Renal cortical epithelial cell (primary cell): ENCODE measurements at places on chromosomes 6 and 20.

GRCh38 chr6:30244560-30244959 is 31.4 kb upstream of the TRIM26 start:
- DNase-seq: no peak

GRCh38 chr6:40352527-40353170 is 234.5 kb downstream of the LRFN2 start:
- no peak for DNase-seq

DNA sequence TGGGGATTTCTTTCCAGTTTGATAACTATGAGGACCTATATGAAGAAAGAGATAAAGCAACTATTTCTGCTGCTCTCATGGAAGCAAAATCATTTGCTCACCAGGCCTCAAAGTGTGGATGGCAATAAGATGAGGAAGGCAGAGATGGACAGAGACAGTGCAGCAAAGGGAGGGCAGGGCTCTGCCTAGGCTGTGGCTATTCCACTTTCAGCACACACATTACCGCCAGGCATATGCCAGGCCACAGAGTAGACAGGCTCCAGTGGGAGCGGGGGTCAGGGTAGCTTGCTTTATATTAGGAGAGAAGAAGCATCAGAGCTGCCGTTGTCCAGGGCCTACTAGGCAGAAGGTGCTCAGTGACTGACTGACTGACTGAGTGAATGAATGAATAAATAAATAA is 40.9 kb downstream of the BCL2L1 start:
- no peak for DNase-seq

DNA sequence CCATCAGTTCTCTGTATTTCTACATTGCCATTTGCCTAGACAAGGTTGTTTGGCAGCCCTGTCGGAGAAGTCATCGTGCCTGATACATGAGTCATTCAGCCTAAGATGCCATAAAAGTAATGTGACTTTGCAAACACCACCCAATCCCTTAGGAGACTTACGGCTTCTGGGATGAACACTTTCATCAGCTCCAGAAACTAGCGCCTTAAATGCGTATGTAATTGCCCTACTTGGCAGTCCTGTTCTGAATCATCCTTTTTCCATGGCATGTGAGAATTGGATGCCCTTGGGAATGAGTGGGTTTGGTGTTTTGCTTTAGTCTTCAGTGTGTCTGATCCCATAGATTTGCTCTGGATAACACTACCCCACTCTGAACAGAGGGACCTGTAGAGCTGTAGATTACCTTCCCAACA is 158.5 kb downstream of the SASH1 start:
- DNase-seq: peak; percentile 87

- DNase-seq: no peak
These were observed 97.8 kb downstream of the NOL4L start for GRCh38 chr20:32487381-32487780.

GRCh38 chr20:16707674-16708073 is 22.2 kb upstream of the SNRPB2 start:
- no peak for DNase-seq
